Sigmoid colon (tissue), 7 donors: ENCODE measurements at places on chromosomes 1 and 21. TPM values are rescaled to one million over a fixed set of nuclear protein-coding genes. Genes with fewer than 3 reads are reported as not detected.
A peak's percentile ranks its signal among the peaks of the same experiment; 100 is the strongest.

RNF187 gene
- 24.4 TPM for total RNA-seq

SPATA17 gene
- total RNA-seq, result not detected

TIAM1 gene
- 8.6 TPM for total RNA-seq

DNA sequence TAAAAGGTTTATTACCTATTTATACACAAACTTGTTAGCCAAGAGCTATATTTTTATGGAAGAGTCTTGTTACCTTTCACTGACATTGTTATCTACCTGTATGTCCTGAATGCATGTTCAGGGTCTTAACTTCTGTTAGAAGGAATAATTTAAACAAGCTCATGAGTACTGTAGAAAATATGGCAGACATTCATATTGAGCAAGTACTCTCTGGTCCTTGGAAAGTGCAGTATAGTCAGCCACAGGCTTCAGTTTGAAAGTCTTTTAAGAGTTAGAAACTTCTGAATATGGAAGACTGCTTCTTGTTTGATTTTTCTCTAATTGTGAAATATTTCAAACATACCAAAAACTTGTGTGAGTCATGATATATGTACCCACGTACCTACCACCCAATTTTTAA lies 16.6 kb downstream of the DIP2A start:
- DNase-seq, result no peak

CFAP74 gene
- total RNA-seq, result 0.27 TPM

GRCh38 chr1:33758698-33759097 lies 105.2 kb upstream of the HMGB4 start:
- no peak for DNase-seq

DNA sequence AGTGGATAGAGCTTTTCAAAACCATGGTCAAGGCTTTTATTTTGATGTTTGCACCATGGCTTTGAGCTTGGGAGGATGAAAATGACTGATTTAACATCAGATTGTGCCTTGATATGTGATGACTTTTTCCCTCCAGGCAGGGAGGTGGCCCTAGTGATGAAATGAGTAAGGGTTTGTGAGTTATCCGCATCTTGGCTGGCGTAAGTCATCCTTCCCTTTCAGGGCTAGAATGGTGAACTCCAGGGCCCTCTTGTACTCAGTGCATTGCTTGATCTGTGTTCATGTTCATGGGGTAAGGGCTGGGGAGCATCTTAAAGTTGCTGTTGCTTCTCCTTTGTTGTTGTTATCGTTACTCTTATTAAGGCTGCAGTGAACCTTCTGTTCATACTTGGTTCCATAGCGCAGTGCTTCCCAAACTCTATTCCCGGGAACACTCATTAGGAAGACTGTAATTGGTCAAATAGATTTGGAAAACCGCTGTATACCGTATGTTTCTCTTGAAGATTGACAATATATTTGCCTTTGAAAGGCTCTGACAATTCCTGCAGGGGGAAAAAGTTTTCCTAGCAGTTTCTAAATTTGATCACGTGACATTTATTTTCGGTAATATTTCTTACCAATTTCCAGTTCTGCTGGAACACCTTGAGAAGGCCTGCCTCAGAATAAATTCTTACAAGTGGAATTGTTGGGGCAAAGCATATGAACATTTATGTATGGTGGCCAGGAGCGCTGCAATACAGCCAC lies 23.1 kb downstream of the GPR137B start:
- no peak for DNase-seq

AJAP1 gene
- 0.71 TPM for total RNA-seq

UBE2U gene
- not detected for total RNA-seq

GRCh38 chr1:32464716-32465577 lies at the start of gene ZBTB8B:
Gene ZBTB8B (plus strand): TSS chr1:32465072. CDS start chr1:32470625, 5,553 bp downstream.
- DNase-seq, result peak; percentile 67

- DNase-seq, result no peak
Observed at GRCh38 chr1:206788487-206789050, 16.3 kb upstream of the IL10 start.

DNA sequence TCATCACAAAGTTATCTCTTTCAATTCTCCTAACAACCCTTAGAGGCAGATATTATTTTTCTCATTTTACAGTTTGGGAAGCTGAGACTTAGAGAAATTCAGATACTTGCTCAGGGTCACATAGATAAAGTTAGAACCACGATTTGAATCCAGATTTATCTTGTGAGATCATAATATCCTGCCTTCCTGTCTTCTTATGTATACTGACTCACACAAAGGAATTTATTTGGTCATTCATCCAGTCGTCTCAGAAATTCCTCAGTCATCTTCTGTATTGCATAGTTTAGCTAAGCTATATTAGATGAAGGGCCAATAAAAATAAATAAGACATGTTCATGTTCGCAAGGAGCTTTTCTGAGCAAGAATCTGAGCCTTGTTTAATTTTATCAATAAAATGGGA lies 35.8 kb upstream of the RUNX1 start:
- DNase-seq, result no peak

PDC gene
- total RNA-seq, result not detected

GRCh38 chr1:169249611-169250010 lies 118.0 kb downstream of the NME7 start:
- DNase-seq, result no peak

GRCh38 chr21:25557180-25557579 lies 50.1 kb downstream of the MRPL39 start:
- no peak for DNase-seq

GRCh38 chr1:87093286-87093685 lies 178.9 kb downstream of the HS2ST1 start:
- no peak for DNase-seq

ANGPTL7 gene
- 6.4 TPM for total RNA-seq
